ENCODE measurements at places on chromosomes 3 and 15.
A peak's percentile ranks its signal among the peaks of the same experiment; 100 is the strongest.

DNA sequence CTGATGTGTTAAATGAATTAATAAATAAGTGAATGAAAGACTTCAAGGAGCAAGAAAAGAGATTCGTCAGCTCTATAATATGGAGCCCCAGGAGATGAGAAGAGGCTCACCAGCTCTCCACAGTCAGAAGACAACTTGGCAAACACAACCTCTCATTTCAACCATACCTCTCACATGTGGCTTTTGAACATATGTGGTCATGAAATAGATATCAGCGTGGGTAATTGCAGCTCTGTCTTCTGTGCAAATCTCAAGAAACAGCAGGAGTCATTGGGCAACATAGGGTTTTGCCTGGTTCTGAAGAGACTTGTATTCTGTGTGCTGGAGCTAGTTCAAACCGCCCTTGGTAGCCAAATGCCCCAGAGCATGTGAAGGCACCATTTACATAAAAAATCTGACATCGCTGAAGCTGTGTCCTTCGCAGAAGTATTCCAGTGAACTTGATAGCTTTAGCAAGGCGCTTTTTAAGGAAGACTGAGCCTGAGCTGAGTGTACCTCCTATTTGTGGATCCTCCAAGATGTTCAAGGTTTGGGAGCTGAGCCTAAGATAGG, 8.4 kb downstream of the CX3CR1 start:
- DNase-seq: no peak

- no peak for DNase-seq
These were observed 78.9 kb upstream of the ZNF280D start for GRCh38 chr15:56812221-56812620.

DNA sequence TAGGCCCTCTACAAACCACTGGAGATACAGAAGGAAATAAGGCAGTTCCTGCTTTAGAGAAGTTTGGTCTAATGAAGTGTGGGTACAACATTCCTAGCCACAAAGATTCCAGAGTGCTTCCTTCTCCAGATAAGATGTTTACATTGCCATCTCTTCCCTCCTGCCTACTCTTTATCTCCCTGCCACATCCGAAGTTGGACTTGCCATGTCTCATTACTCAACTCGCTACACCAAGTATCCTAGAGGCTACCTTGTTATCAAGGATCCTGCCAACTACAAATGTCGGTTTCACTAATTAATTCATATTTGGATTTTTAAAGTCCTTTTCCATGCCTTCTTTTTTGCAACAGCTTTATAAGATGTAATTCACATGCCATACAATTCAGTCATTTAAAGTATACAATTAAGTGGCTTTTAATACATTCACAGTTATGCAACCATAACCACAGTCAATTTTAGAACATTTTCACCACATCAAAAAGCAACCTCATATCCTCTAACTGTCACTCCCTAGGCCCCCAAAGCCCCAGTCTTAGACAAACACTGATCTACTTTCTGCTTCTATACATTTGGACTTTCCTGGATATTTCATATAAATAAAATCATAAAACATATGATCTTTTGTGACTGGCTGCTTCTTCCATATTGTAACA, 53.7 kb upstream of the CSTA start:
- no peak for DNase-seq

DNA sequence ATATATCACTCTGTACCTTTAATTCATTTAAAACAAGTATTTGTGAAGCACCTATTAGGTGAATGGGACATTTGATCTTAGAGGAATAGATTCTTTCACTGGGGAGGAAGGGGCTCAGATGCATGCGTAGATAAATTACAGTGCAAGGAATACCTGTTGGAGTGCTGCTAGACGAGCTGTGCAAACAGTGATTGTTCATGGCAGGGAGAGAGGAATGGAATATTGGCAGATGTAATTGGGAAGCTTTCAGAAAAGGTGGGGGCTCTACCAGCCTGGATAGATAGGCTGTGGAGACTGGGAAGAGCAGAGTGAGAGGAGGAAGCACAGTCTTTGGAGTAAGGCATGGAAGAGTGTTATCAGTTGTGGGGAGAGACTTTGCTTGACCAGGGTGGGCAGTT, 116.8 kb downstream of the AKAP13 start:
- no peak for DNase-seq

GRCh38 chr3:121883507-121883906, 10.7 kb upstream of the SLC15A2 start:
- DNase-seq: peak; percentile 64
